ENCODE measurements at places on chromosomes 12 and 14.
A peak's percentile ranks its signal among the peaks of the same experiment; 100 is the strongest.

GRCh38 chr12:56695327-56696101 lies 7.4 kb upstream of the PTGES3 start:
- DNase-seq: no peak

- no peak for DNase-seq
Observed at GRCh38 chr14:82872494-82872893, 1338.8 kb upstream of the SEL1L start.

DNA sequence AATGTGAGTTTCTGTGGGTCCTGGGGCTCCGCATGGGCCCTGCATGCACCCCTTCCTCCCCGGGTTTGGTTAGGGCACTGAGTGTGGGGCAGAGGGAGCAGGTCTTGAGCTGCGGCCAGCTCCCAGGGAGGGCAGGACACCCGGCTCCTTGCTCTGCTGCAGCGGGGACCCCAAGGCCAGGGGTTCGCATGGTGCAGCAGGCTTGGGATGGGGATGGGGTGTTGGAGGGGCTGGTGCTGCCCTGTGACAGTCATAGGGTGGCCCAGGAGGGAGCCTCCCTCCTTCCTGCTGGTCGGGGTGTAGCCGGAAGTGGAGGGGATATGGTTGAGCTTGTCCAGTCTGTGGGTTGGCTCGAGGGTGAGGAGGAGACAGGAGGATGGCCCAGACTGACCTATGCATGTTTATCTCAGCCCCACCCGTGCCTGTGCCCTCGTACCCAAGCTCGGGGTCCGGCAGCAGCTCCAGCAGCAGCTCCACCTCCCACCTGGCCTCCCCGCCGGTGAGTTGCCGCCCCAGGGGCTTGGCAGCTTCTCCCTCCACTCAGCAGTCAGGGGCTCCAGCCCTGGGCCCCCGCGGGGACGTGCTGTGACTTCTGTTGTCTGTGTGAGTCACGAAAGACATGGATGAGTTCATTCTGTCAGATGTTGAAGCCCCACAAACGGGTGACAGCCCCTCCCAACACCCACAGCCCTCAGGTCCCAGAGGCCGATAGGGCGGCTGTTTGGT lies 16.0 kb downstream of the ULK1 start:
- no peak for DNase-seq

DNA sequence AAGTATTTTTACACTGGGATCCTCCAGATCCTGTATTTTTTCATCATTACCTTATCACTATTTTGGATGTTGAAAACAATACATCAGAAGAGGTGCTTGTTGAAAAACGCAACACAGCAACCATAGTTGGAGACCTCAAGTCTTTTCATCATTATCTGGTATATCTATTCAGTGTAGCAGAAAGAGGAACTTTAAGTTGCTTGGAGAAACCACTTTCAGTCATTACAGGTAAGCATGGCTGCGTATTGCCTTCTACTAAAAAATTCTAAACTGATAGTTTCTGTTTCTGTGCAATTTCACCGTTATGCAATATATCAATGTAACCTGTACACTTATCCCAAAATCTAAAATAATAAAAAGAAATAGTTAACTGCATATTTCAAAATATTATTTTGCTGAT lies 32.2 kb upstream of the PTPRQ start:
- DNase-seq: no peak

- no peak for DNase-seq
Observed at GRCh38 chr14:85482552-85482951, 47.4 kb upstream of the FLRT2 start.

- no peak for DNase-seq
Observed at GRCh38 chr12:106145539-106146447, 7.0 kb upstream of the NUAK1 start.

DNA sequence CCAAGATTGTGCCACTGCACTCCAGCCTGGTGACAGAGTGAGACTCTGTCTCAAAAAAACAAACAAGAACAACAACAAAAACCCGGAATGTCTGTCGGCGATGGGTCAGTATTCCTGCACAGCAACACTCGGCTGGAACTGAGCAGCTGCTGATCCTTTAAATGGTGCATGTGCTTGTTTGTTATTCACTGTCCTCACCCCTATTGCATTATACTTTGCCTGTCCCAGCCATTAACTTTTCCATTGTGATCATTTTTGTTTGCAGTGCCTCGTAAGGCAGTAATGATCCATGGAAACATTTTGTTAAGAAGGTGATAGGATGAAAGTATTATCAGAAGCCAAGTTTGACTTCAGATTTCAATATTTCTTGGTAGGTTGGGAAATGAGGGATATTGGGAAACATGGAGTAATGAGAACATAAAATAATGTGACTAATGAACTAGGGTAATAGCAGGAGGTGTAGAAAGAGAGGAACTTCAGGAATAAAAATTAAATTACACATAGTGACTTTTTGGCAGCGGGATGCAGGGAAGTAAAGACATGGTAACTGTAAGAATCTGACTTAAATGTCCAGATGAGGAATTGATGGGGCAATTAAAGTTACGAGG lies 6.1 kb downstream of the ACSS3 start:
- no peak for DNase-seq

- DNase-seq: peak; percentile 51
Observed at GRCh38 chr12:105084251-105085250, at the start of gene ALDH1L2. ALDH1L2 (minus strand) TSS chr12:105084458; CDS start chr12:105084436, 22 bp downstream.

- no peak for DNase-seq
Observed at GRCh38 chr12:110860833-110861296, 14.1 kb downstream of the CCDC63 start.

GRCh38 chr12:59847127-59847526 lies 251.3 kb downstream of the SLC16A7 start:
- no peak for DNase-seq

- no peak for DNase-seq
Observed at GRCh38 chr14:103762036-103762435, 46.4 kb downstream of the ZFYVE21 start.

GRCh38 chr14:95462491-95462890 lies 54.0 kb downstream of the SYNE3 start:
- no peak for DNase-seq

DNA sequence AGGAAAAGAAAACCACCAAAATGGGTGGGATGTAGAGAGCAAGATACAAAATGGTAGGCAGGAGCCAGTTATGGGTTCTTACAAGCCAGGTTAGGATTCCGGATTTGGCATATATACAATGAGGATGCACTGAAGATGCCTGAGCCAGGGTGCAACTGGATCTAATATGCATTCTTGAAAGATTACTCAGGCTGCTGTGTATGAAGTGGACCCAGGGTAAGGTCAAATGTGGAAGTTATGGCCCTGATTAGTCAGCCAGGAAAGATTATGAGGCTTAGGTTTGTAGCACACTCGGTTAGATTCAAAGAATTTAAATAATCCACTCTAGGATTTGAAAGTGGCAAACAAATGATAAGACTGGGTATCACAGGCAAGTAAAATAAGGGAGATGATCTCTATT lies 1750.7 kb upstream of the FLRT2 start:
- no peak for DNase-seq

DNA sequence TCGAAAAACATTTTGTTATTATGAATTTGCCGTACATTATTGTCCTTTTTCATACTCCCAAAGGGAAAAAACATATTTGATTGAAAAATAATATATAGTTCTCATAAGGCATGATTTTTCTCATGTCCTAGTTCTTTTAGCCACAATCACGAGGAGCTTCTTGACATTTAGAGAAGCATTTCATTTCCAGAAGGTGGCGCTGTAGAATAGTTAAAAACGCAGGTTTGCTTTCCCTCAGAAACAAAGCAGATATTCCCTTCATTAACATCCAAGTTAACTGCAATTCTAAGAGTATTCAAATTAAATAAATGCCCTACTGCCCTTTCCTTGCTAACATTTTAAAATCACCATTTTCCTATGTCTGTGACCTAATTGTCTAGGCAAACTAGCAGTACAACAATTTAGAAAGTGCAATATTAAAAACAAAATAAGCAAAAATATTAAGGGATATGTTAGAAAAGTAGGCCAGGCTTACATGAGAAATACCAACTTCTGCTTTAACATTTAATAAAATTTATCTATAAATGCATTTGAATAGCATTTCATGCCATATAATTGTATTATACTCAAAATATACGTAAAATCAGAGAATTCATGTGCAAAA lies 10.9 kb upstream of the PIK3C2G start:
- DNase-seq: no peak

DNA sequence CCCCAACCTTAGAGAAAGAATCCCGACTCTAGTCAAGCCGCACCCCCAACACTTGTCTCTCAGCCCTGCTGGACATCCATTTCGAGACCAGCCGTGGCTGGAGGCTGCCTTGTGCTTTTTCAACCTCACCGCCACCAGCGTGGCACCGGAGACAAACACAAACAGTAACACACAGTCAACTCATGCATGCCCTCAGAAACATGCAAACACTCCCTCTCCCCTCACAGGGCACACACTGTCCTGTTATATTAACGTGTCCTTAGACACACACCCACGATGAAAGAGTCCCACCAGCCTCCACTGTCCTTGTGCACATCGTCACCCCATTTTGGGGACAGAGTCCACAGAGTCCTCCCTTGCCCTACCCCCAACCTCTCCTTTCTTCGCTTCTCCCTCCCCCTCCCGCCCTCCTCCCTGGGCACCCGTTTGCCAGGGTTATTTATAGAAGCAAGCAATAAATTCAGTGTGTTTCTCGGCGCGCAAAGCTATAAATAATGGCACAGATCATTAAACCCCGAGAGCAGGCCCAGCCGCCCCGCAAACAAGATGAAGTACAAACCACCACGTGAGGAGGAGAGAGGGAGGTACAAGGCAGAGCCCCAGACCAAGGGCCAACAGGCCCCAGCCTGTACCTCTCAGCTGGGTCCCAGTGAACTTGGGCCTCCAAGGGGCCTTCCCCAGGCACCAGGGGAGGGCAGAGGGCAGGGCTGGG lies 27.9 kb downstream of the SMUG1 start:
- no peak for DNase-seq

- DNase-seq: no peak
Observed at GRCh38 chr12:15423629-15424028, 101.3 kb downstream of the PTPRO start.

DNA sequence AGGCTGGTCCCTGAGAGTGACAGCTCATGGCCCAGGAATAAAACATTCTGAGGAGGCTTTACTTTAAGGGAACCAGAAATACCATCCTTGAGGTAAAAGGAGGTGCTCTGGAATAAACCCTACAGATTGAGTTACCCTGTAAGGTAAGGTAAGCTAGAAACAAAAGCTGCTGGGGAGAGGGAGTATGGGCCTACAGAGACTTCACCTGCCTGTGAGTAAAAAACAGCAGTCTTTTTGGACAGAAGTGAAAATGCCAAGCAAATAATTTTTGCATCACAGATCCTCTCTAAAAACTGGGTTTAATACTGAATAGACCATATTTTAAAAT lies 41.2 kb downstream of the CORO1C start:
- no peak for DNase-seq

GRCh38 chr14:51058382-51058781 lies 36.5 kb downstream of the TRIM9 start:
- no peak for DNase-seq

DNA sequence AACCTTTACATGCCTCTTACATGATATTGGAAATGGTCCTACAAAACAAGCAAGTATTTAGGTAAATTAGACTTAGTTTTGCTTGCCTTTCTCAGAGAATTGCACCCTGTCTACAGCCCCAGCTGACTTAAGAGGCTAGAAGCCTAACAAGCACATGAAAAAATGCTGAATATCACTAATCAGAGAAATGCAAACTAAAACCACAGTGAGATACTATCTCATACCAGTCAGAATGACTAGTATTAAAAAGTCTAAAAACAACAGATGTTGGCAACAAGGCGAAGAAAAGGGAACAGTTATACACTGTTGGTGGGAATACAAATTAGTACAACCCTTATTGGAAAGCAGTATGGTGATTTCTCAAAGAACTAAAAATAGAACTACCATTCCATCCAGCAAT lies 103.8 kb downstream of the EGLN3 start:
- no peak for DNase-seq

DNA sequence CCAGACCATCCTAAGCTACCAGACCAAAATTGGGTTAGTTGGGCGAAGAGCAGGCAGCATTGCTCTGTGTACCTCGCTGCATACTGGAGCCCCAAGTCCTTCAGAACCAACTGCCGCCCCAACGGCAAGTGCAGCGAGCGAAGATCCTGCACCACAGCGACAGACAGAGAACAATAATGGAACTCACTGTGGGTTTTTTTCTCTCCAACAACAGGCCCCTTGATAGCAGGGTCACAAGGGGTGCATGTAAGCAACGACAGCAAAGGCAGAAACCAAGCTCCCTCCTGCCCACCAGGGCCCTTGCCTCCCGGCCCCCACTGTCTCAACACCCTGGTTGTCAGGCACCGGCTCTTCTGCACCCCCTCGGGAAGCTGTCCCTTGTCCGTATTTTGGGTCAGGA lies 39.0 kb downstream of the RNF34 start:
- no peak for DNase-seq

- peak; percentile 54 for DNase-seq
Observed at GRCh38 chr14:104827177-104828055, 26.5 kb downstream of the ZBTB42 start.

GRCh38 chr12:18981732-18982131 lies 147.8 kb upstream of the PLEKHA5 start:
- DNase-seq: no peak

DNA sequence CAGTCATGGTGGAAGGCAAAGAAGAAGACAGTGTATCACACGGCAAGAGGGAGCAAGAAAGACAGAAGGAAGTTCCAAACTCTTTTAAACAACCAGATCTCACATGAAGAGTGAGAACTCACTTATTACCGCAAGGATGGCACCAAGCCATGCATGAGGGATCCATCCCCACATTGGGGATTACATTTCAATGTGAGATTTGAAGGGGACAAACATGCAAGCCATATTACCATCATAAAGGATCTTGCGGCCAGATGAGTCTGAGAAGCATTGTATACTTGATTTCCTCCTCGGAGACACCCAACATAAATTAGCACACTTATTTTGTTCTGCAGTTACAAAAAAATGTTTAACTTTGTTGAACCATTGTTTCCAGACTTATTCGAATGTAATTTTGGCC lies 66.5 kb downstream of the TBK1 start:
- no peak for DNase-seq

- no peak for DNase-seq
Observed at GRCh38 chr12:14959463-14959862, 1.9 kb downstream of the ARHGDIB start.

GRCh38 chr12:70365398-70365647 lies 767 bp upstream of the KCNMB4 start:
- no peak for DNase-seq

DNA sequence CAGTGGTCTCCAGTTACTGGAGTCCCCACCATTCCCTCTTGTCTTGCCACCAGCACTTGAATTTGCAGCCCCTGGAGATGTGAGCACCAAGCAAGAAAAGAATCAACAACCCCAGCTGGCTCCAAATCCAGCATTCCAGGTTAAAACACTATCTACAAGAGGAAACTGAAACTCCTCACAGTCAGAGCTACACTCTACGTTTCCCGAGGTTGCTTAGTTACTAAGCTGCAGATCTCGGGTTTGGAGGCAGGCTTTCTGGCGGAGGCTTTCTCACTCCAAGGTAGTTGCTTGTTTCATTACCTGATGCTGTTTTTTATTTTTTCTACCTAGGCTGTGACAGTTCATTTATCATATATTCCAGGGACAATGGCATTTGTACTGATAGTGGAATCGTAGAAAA lies 248.1 kb downstream of the GLT1D1 start:
- no peak for DNase-seq

Data from stimulated activated CD4-positive, alpha-beta T cell treated with anti-CD3 and anti-CD28 coated beads, Interleukin-4, amount 100 ng/mL, for 1 hour (primary cell).